ENCODE measurements at places on chromosomes 7 and 10.

- DNase-seq = no peak
Measured at GRCh38 chr10:108556186-108556585, 1367.1 kb downstream of the XPNPEP1 start.

- no peak for DNase-seq
Measured at GRCh38 chr10:115209133-115209532, 116.0 kb downstream of the ATRNL1 start.

- no peak for DNase-seq
Measured at GRCh38 chr7:123871998-123872867, 27.3 kb downstream of the HYAL4 start.

- DNase-seq = no peak
Measured at GRCh38 chr7:43791665-43792064, 33.2 kb downstream of the BLVRA start.

DNA sequence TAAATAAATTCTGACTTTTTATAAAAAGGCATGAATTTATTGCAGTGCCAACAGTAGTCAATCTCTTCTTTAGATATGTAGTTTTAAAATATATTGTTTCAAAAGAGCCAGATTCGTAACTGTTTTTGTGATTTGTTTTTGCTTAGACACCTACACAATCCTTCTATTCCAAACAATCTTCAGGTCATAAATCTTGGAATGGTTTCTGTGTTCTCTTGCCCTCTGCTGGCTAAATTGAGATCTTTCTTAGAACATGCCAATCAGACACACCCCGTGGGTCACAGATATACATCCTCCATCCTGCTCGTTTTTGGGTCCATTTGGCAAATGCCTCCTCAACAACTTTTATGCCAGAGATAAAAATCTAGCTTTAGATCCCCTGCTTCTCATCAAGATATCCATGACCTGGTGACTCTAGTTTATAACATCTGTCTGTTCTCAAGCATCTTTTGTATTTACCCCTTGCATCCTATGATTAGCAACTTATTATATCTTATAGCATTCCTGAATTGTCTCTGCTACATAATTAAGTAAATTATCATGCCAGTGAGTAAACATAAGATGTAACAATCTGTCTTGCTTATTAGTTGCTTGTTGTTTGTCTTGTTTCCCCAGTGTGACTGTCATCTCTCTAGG, 35.3 kb upstream of the IFRD1 start:
- no peak for DNase-seq

GRCh38 chr10:97911217-97911616, 61.6 kb downstream of the GOLGA7B start:
- no peak for DNase-seq

GRCh38 chr7:98998821-98999725, 120.7 kb downstream of the TRRAP start:
- no peak for DNase-seq

DNA sequence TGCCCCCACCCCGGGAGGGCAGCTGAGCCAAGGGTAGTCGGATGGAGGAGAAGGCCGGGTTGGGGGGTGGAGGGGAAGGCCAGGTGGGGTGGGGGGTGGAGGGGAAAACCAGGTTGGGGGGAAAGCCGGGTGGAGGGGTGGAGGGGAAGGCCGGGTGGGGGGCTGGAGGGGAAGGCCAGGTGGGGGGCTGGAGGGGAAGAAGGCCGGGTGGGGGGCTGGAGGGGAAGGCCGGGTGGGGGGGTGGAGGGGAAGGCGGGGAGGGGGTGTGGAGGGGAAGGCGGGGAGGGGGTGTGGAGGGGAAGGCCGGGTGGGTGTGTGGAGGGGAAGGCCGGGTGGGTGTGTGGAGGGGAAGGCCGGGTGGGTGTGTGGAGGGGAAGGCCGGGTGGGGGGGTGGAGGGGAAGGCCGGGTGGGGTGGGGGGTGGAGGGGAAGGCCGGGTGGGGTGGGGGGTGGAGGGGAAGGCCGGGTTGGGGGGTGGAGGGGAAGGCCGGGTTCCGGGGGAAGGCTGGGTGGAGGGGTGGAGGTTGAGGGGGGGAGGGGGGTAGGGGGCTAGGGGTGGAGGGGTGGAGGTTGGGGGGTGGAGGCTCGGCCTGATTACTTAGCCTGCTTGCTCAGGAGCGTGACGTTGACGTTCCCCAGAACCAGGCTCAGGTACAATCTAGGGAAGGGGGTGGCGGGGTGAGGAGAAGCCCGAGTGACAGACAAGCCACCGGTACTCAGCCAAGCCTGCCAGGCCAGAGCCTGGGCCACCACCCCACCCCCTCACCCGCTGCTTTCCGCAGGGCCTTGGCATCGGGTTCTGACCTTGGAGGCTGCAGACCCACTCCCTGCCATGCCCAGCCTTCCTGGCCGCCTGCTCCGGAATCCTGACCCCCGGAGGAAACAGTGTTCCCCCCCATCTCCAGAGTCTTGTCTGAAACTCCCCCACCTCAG, 5.6 kb downstream of the TMEM120A start:
- DNase-seq = no peak

DNA sequence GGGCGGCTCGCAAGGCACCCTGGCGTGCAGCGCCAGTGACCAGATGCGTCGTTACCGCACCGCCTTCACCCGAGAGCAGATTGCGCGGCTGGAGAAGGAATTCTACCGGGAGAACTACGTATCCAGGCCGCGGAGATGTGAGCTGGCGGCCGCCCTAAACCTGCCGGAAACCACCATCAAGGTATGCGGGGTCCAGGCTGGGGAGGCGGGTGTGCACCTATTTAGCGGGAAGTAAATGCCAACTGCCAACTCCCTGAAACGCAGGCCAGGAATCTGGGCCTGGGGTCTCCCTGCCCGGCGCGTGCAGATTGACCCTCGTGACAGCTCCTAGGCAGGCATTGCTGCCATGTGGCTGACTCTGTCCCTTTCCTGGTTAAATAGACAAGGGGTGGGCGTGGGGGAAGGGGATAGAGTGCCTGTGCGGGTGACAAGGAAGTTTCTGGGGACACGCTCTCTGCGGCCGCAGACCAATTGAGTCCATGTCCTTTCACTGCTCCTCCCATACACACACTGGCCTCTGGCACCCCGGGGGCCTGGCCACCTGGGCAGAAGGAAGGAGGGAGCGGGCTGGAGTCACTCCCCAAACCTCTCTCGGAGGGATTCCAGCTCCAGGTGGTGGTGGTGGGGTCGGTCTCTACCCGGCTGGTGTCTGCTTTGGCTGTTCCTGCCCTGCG, 2.7 kb downstream of the EVX1 start:
- no peak for DNase-seq

DNA sequence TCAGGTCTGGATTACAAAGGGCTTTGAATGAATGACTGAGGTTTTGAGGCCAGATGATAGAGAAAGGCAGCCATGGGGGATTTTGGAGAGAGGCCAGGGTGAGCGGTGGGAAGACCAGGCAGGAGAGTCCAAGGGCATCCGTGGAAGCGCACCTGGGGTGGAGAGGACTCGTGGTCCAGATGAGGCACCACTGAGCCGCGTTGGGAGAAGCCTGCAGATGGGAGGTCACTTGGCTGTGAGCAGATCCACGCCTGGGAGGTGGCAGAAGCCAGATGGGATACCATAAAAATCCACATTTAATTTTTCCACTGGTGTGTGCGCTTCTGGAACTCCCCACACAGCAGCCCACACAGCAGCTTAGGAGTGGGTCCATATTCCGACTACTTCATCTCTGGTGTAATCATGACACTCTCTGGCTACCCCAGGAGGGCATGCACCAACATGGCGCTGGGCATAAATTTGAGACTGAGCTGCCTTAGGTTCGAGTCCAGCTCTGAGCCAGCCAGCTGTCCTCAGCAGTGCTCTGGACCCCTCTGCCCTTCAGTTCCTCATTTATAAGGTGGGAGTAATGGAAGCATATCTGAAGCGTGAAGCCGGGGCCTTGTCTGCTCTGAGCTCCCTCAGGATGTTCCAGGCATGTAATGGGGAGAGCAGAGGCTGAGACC, 90.2 kb upstream of the FAM20C start:
- no peak for DNase-seq

- DNase-seq = no peak
Measured at GRCh38 chr10:3104251-3104918, 37.0 kb downstream of the PFKP start.

GRCh38 chr10:27252267-27253000, 11.8 kb upstream of the ACBD5 start:
- peak; percentile 72 for DNase-seq

DNA sequence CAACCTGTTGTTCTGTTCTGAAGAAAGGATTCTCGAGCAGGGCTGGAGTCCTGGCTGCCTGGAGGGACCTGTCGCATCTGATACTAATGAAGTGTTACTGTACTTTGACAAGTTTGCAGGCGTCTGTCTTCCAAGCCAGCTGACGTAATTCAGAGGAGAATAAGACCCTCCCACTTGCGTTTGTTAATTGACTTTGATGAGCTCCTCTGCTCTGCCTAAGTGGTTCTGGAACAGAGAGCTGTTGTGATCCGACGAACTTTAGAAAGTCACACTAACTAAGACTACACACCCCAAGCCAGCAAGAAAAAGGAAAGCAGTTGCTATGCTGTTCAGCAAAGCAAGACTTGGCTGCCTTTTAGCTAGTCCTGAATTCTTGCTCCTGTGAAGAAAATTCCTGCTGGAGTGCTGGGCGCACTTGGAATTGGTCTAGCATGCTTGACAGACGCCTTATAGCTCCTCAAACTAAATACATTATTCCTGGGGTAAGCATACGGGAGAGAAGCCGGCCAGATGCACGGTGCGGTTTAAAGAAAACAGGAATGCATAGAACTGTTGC, 200.3 kb downstream of the CACNB2 start:
- DNase-seq = no peak

- no peak for DNase-seq
Measured at GRCh38 chr10:110492069-110492822, 5.5 kb upstream of the DUSP5 start.

DNA sequence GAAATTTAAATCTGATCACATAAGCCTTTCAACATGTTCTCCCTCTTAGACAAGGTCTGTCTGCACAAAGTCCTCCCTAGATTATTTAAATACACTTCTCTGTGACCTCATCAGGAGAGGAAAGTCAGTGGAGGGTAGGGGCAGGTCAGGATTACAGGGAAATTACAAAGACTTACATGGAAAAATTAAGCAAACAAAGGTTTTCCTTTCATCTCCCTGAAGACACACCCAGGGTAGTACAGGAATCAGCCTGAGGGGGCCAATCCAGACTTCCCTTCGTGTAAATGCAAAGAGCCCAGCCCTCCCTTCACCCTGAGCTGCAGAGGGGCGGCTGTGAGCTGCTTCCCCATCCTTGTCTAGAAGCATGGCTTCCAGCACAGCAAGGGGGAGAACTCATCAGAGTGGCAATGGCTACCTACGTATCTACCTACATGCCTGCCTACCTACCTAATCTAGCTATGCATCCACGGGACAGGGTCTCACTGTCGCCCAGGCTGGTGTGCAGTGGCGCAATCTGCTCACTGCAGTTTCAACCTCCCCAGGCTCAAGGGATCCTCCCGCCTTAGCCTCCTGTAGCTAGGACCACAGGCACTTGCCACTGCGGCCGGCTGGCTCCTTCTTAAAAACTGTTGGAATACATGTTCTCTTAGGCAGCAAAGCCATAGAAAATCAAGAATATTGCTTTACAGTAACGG, 33.2 kb downstream of the PITRM1 start:
- DNase-seq = no peak

- DNase-seq = no peak
Measured at GRCh38 chr10:80894797-80895467, 357.2 kb downstream of the SH2D4B start.

DNA sequence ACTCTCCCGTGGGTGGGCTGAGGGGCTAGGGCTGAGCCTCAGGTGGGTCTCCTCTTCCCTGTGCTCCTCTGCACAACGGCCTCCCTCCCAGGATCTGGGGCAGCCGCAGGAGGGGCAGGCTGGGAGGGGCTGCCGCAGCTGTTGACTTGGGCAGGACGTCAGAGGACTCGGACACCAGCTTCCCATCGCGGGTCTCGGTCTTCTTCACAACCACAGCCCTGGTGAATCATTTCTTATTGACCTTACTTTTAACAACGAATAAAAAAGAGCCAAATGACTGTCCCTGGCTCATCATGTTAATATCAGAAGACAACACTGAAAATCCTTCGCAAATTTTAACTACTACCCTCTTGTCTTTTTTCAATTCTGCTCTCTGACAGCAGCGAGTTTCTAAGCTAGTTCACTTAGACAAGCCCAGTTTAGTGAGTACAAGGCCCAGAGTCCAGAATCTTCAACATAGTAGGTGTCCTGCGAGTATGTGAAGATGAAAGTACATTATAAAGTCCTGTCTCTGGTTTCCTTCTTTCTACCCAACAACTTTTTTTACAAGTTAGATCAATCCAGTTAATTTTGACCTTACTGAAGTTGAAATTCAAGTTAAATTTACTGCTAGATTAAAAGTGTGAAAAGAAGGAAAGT, 32.4 kb downstream of the CTNNA3 start:
- no peak for DNase-seq

GRCh38 chr7:148963583-148964482, 64.5 kb downstream of the PDIA4 start:
- no peak for DNase-seq

DNA sequence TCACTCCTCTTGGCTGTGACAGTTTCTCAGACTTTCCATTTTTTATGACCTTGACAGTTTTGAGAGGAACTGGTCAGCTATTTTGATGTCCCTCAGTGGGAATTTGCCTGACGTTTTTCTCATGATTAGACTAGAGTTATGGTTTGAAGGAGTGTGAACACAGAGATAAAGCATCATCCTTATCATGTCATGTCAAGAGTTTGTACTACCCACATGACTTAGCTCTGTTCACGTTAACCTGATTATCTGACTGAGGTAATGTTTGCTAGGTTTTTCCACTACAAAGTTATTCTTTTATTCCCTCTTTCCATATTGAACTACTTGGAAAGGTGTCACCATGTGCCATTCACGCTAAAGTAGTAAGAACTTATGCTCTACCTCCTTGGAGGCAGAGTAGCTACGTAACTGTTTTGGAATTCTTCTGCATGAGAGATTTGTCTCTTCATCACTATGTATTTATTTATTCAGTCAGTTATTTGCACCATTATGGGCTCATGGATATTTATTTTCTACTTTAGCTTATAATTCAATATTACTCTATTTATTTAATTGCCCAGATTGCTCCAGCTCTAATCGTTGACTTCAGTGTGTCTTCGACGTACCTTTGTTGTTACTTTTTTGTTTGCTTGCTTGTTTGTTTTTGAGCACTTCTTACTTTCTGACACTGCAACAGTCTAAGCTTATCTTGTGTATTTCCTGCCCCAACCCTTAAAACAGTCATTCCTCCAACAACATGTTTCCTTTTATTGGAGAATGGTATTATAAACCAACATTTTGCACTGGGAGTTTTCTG, 50.4 kb downstream of the CPED1 start:
- no peak for DNase-seq

DNA sequence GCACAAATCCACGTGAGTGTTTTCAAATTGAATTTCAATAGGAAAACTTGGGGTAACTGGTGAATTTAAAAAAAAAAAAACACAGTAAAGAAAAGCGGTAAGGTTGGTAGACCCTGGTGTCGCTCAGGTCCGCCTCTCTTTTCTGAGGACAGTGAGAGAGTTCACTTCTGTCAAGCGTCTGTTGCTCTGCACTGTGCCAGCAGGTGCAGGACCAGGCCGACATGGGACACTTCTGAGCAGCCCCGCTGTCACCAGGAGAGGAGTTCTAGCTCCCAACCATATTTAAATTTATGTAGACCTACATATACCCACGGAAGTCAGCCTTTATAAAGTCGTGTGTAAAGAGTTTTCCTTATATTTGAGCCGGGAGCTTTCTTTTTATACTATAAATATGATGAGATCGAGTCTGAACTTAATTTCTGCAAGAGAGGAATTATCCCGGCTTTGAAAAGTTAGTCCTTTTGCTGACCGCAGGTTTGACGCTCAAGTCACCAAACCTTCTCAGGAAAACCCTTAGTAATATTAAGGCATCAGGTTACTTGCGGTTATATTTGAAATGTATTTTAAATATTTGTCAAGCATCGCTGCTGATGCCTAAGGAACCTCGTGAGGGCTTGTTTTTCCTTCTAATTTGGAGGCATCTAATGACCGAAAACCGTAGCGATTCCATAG, 531 bp downstream of the IKZF1 start:
- no peak for DNase-seq
